Activated CD4-positive, alpha-beta T cell treated with anti-CD3 and anti-CD28 coated beads for 36 hours (primary cell): ENCODE measurements at places on chromosomes 7 and 10. TPM values are rescaled to one million over a fixed set of nuclear protein-coding genes. Genes with fewer than 3 reads are reported as not detected.

GRCh38 chr7:130131191-130131834 lies 61.0 kb downstream of the KLHDC10 start:
- no peak overlapping the region for H3K4me3 ChIP-seq
- no peak for DNase-seq
- H3K27me3 ChIP-seq, result no peaks in the 10 kb centered on the region
- H3K36me3 ChIP-seq, result peaks cover 29% of the 10 kb centered on the region
- H3K27ac ChIP-seq, result no peak overlapping the region

DNA sequence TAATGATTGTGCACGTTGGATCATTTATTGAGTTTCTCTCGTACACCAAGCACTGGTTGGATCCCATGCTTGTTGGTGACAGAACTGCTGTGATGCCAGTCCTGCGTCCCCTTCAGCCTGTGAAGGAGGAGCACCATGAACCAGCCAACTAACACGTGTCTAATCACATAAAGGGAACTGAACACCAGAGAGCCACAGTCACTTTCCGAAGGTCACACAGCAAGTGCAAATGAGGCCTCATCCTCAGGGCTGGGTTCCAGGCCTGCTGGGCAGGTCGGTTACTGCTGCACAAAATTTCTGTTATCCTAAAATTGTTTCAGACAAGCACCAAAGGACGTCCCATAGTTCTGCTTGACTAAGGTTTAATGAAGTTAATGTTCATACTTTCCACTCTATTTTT lies 332.0 kb upstream of the ZNF32 start:
- no peak overlapping the region for H3K4me3 ChIP-seq
- H3K27me3 ChIP-seq, result no peaks in the 10 kb centered on the region
- H3K36me3 ChIP-seq, result no peaks in the 10 kb centered on the region
- DNase-seq, result no peak
- peaks cover 6% of the 10 kb centered on the region for H3K4me1 ChIP-seq

DNA sequence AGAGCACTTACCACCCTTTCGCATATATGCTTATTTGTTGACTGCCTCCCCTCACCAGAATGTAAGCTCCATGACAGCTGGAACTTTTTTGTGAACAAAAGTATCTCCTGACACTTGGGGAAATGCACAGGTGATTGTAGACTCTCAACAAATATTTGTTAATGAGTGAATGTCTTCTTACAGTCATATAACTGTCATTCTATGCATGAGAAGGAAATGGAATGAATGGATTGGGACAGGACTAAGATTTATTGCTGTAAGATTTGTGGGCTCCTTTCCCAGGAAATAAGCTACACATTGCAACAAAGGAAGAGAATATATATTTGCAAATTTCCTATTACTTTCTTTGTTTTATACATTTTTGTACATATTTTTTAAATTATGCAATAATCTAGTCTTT lies 48.5 kb downstream of the FEZF1 start:
- H3K27ac ChIP-seq, result no peak overlapping the region
- no peaks in the 10 kb centered on the region for H3K4me1 ChIP-seq
- no peaks in the 10 kb centered on the region for H3K27me3 ChIP-seq

NEUROG3 gene
- total RNA-seq, result 0.21 TPM

ZNF425 gene
- total RNA-seq, result 0.95 TPM

GRCh38 chr10:120138689-120139088 lies 246.2 kb downstream of the SEC23IP start:
- peaks cover 15% of the 10 kb centered on the region for H3K27me3 ChIP-seq
- no peak overlapping the region for H3K27ac ChIP-seq
- no peaks in the 10 kb centered on the region for H3K36me3 ChIP-seq
- no peak overlapping the region for H3K4me3 ChIP-seq
- H3K4me1 ChIP-seq, result no peaks in the 10 kb centered on the region

MRLN gene
- total RNA-seq, result not detected
